ENCODE measurements at places on chromosomes 3 and 15.

GRCh38 chr3:135448520-135448919 is 517.0 kb upstream of the PPP2R3A start:
- DNase-seq, result no peak

- DNase-seq, result peak; percentile 54
Measured at GRCh38 chr15:38683382-38684242, 119.0 kb upstream of the RASGRP1 start.

DNA sequence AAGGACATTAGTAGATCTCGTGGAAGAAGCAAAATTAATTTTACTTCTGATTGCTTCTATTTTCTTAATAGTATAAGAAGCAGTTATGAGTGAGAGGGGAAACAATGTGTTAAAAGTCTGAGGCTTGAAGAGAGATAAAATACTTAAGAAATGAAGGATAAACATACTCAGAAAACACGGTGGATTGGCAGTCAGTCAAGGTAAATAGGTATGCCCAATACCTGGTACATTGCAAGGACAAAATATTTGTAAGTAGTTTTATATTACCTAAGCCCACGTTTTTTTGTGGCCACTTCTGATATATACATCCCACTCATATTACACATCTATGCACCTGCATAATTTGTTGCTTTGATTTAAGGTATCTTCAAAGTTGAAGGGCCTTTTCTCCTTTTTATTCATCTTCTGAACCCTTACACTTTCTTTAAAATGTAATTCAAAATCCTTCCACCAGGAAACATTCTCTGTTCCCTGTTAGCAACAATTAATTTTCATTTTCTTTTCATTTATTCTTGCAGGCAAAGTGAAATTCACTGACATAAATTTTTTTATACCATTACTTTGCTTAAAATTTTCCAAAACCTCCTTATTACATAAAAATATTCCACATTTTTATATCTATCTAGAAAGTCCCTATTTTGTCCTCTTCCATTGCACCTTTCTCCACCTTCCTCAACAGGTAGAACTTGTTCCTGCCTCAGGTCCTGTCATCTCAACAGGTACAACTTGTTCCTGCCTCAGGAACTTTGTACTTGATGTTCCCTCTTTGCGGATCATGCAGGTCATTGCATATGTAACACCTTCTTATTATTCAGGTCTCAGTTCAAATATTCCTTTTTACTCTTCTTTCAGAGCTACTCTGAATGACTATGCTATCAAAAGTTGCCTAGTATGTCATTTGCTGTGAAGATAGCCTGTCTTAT is 755.7 kb upstream of the ALCAM start:
- no peak for DNase-seq

DNA sequence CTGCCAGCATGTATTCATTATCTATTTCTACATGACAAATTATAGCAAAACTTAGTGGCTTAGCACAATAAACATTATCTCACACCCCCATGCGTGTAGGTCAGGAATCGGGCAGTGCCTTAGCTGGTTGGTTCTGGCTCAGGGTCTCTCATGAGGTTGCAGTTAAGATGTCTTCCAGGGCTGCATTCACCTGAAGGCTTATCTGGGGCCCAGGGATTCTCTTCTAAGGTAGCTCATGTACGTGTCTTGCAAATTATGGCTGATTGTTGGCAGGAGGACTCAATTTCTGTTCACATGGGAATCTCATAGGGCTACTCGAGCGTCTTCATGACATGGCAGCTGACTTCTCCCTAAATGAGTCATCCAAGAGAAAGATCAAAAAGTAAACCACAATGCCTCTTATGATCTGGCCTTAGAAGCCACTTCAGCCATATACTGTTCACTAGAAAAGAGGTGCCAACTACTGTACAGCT is 42.9 kb upstream of the TSC22D2 start:
- peak; percentile 50 for DNase-seq

DNA sequence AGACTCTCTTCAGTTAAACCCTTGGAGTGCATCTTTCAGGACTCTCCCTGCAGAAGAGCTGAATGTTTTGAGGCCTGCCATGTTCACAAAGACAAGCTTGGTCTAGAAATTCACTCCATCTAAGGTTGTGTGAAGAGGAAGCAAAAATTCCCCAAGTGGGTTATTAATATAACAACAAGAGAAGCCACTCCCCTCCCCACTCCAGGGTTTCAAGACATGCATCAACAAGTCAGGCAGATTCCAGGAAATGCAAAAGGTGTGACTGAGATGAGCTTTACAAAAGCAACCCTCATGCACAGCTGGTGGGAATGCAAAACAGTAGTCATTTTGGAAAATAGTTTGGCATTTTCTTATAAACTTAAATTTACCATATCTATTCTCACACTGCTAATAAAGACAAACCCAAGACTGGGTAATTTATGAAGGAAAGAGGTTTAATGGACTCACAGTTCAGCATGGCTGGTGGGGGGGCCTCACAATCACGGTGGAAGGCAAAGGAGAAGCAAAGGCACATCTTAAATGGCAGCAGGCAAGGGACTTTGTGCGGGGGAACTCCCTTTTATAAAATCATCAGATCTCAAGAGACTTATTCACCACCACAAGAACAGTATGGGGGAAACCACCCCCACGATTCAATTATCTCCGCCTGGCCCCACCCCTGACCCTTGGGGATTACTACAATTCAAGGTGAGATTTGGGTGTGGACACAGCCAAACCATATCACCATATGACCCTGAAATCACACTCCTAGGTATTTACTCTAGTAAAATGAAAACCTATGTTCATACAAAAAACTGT is 31.3 kb downstream of the TARS3 start:
- DNase-seq, result no peak

- no peak for DNase-seq
Measured at GRCh38 chr3:14846226-14846880, 27.6 kb downstream of the FGD5 start.

- no peak for DNase-seq
Measured at GRCh38 chr15:65040461-65040860, 4.7 kb upstream of the SLC51B start.

- peak; percentile 63 for DNase-seq
Measured at GRCh38 chr3:139774560-139775302, 97.0 kb upstream of the NMNAT3 start.

DNA sequence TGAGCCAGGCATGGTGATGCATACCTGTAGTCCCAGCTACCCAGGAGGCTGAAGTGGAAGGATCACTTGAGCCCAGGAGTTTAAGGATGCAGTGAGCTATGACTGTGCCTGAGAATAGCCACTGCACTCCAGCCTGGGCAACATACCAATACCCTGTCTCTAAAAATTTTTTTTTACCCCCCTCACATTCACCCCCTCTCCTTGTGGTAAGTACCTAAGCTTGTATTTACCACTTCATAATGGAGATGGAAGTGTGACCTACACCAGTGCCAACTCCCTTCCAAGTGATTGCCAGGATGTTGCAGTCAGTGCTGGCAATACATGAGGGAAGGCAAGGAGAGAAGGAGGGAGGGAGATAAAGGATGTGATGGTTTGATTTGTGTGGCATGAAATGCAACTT is 84.2 kb downstream of the LRRC28 start:
- DNase-seq, result no peak

- DNase-seq, result no peak
Measured at GRCh38 chr15:48628832-48629231, 16.7 kb downstream of the FBN1 start.

- DNase-seq, result peak; percentile 70
Measured at GRCh38 chr3:104066658-104067057, 1300.1 kb upstream of the ALCAM start.

Measured in fibroblast of skin of abdomen (primary cell).